ENCODE measurements at places on chromosomes 16 and 17.

- no peak for DNase-seq
Measured at GRCh38 chr17:77735081-77735565, 223.4 kb upstream of the TNRC6C start.

GRCh38 chr16:55421226-55421625 lies 57.8 kb upstream of the MMP2 start:
- no peak for DNase-seq

- no peak for DNase-seq
Measured at GRCh38 chr17:17469358-17469757, 7.4 kb upstream of the MED9 start.

DNA sequence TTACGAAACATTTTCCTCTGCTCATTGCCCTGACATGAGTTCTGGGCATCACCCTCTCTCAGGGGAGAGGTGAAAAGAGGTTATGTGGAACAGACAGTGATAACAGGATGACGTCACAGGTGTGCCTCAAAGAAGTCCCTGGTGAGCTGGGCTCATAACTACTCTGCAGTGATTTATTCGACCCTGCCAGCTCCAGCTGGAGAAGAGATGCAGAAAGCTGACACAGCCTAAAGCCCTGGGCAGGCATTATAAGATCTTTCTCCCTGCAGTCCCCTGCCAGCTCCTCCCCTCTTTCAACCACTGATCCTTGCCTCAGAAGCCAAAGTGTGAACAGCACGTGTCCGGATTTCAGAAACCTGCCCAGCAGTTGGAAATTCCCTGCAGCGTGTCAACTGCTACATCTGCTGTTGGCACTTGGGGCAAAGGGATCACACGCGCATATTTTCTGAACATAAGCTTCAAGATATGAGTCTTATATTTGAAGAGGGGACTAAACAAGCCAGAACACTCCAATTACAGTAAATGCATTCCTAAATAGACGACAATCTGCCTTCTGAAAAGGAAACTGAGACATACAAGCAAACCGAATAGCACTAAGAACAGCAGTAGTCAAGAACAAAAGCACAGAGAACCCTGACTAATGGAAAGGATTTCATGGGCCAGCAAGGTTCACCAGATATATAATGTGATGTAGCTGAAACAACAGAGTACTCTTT lies 80.5 kb downstream of the SMG6 start:
- DNase-seq = peak; percentile 44

- DNase-seq = no peak
Measured at GRCh38 chr16:12484426-12484825, 319.3 kb downstream of the CPPED1 start.

DNA sequence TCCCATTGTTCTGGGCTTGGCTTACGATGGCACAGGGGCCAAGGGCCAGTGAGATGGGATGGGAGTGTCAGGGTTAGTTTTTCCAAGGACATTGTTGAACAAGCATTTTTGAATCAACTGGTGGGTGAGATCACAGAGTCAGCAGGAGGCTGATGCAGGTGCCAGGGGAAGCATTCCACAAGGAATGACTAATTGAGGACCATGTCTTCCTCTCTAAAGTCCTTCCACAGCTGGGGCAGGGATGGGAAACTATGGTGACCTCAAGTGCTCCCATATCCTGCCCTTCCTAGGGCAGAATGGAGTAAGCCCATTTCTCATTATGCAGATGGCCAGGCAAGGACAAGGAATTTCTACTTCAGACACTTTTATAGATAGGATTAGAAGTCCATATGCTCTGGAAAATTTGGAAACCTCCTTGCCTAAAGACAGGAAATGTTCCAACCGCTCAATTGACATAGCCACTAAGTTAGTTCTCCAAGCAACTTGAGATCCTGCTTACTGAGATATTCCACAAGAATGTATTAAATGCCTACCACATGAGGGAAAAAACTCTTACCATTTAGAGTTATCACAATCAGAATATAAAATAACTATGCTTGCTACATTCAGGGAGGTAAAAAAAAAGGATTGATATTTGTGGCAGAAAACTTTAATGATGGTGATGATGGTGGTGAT lies 21.2 kb upstream of the ENGASE start:
- DNase-seq = no peak

- DNase-seq = no peak
Measured at GRCh38 chr17:44004761-44005526, 522 bp downstream of the NAGS start.

DNA sequence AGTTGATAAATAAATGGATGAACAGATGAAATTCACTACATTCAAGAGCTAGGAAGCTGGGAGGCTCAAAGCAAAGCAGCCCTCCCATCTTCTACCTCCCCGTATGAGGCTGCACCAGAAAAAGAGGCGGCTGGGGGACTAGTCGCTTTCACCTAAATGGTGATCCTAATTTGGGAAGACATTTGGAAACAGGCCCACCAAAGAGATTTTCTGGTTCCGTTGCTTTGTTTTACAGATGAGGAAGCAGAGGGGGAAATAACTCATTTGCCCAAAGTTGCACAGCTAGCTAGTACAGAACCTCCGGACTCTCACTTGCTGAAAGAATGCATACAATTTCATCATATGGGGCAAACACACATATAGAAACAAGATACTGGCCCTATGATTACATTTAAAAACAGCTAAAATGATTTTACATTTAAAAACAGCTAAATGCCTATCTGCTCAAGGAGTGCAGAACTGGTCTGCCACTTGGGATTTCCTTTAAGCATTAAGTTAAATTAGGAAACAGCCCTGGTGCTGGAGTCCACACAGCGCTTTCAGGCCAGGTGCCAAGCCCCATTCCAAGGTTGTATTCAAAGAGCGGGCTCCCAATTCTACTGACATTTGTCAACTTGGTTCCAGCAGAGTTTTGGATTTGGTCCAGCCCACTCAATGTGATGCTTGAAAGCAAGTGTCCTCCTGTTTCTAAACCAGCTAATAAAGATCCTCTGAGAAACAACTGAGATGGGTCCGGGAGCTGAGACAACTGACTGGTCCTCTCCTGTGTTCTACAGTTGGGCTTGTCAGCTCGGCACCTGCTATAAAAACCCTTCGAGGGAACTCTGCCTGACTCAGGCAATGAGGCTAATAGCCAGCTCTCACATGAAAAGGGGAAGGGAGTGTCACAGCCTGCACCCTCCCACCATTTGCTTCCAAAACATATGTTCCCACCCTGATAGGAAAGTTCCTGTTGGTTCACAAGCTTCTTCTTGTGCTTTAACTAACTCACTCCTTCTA lies 11.7 kb downstream of the ERN1 start:
- no peak for DNase-seq

DNA sequence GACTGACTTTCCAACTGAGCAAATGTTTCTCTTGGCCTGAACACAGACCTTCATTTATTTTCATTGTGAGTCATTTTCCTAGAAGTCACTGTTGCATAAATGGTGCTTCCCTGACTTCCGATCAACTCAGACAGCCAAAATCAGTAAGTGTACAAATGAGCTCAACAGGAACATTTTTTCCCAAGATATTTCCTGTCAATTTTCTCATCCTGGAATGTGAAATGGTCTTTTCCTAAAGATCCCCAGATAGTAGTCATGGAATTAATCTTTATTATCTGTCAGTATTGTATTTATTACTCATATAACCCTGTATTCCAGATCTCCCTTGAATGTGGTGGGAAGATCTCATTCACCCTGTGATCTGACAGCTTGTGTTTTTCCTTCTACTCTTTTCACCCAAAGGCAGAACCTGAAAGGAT lies 360.3 kb upstream of the KIF2B start:
- DNase-seq = no peak

GRCh38 chr16:22691335-22691734 lies 122.6 kb upstream of the HS3ST2 start:
- no peak for DNase-seq

GRCh38 chr16:2761886-2762583 lies 9.6 kb downstream of the SRRM2 start:
- DNase-seq = no peak

DNA sequence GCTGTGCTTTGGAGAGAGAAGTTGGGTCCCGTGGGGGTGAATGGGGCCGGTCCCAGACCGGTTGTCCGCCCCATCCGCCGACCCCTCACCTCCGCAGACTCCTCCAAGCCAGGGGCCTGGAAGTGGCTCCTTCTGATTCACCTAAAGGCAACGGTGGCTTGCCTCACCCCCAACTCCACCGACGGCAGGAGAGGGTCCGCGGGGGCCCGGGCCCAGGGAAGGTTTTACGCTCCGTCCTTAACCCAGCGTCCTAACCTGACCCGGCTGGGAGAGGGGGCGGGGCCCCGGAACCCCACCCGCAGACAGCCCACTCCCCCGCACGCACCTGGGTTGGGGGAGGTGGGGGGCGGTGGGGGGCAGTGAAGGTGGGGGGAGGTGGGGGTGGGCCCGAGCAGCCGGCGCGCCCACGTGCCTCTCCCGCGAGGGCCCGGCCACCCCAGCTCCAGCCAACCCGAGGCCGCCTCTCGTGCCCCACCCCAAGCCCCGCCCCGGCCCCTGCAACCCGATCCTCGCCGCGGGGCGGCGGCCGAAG lies 12.7 kb upstream of the CD300A start:
- peak; percentile 63 for DNase-seq

DNA sequence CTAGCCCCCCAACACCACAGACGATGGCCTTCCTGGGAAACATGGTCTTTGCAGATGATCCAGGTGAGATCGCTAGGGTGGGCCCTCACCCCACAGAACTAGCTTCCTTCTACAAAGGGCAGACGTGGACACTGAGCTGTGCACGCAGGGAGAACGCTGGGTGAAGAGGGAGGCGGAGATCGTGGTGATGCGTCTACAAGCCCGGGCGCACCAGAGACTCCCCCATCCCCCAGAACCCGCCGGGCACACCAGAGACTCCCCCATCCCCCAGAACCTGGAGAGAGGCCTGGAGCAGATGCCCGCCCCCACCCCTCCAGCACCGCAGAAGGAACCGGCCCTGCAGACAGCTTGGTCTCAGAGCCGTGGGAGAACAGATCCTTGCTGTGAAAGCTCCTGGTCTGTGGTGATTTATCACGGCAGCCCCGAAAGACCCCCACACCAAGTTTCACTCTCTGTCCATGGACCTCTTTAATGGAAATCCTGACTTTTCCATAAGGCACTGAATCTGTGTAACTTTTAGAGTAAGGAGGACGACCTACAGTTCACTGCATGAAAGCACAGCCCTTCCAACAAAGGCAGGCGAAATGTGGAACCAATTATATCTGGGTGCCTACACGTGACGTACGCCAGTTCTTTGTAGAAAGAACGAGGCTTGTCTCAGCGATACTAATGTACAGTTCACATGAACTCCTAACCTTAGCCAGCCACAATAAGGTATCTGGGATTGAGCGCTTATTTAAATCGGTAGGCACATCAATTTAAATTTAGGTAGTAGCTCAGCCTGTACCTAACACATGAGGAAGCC lies 88.5 kb downstream of the ANKRD11 start:
- no peak for DNase-seq

DNA sequence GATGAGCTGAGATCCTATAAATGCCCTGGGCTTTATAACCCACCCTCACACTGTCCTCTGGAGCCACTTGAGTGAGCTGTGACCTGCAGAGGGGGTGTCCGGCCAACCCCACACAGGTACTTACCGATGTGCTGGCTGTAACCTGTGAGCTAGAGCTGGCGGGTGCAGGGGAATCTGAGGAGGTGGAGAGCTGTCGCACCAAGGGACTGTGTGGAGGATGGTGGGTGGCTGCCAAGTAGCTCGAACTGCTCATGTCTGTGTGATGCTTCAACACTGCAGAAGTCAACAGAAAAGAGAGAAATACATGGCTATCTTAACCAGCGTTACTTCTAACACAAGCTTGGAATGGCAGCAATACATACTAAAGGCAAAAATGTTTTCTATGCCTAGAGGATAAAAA lies 39.4 kb downstream of the STH start:
- DNase-seq = no peak

DNA sequence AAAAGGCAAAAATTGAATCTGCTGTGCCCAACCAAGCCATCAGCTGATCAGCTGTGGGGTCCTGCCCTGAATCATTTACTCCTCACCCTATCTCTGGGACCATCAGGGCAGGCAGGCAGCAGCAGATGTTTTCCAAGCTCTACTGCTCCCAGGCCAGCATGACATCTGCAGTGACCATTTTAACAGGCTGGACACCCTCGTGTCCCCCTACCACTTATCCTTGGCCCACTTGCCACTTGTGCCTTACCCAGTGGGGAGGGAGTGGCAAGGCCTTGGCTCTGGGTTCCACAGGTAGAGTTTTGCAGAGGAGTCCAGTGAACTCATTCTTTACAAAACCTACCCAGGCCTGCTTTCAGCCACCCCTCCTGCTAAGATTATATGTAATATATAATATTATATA lies 12.0 kb upstream of the CA4 start:
- DNase-seq = no peak

DNA sequence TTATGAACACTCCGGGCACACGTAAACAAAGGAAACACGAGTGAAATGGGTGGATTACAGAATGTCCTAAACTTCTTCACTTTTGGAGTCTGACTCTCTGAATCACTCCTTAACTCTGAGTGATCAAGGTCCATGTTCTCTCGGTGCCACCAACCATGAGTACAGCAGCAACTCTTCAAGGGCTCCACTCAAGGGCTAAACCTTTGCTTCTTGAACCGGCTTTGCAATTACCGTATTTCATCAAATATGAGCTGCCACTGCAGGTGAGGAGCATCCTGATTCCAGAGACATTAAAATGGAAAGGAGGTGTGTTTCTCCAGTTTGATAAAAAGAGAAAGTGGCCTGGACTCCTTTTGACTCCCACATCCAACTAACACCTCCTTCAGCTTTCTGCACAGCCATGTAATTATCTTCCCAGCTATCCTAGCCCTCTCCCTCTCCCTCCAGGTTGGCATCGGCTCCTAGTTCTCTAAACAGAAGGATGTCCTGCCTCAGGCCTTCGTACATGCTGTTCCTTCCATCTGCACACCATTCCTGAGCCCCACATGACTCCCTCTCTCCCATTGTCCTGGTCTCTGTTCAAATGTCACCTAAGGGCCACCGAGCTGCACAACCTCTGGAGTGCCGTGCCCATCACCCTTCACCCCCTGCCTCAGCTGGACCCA lies 61.4 kb downstream of the ZDHHC7 start:
- DNase-seq = no peak

- no peak for DNase-seq
Measured at GRCh38 chr17:37492167-37492566, 2.5 kb downstream of the DUSP14 start.

GRCh38 chr17:72346306-72346705 lies 225.5 kb downstream of the SOX9 start:
- DNase-seq = no peak

- no peak for DNase-seq
Measured at GRCh38 chr17:4785311-4786105, 656 bp downstream of the VMO1 start.

DNA sequence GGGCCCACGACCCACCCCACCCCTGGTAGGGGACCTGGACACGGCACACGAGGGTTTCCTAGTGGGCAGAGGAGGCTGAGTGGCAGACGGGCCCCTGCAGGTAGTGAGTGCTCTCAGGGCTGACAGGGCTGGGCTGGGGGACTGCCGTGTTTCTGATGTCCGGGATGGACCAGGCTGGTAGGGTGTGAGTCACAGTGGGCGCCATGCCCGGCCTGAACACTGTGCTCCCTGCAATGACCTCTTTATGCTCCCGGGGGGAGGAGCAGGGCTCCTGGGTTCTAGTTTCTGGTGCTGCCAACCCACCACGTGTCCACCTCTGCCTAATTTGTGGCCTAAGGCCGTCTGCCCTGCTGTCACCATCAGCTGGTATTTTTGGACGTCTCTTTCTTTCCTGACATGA lies 26.3 kb downstream of the ARHGAP23 start:
- no peak for DNase-seq

- no peak for DNase-seq
Measured at GRCh38 chr17:11981862-11982261, 15.4 kb downstream of the ZNF18 start.

- no peak for DNase-seq
Measured at GRCh38 chr17:39603304-39604016, 4.3 kb downstream of the NEUROD2 start.

- DNase-seq = no peak
Measured at GRCh38 chr16:10504404-10504885, 76.0 kb downstream of the EMP2 start.
